RWPE2 (cell line): ENCODE measurements at places on chromosomes 6 and 20.

DNA sequence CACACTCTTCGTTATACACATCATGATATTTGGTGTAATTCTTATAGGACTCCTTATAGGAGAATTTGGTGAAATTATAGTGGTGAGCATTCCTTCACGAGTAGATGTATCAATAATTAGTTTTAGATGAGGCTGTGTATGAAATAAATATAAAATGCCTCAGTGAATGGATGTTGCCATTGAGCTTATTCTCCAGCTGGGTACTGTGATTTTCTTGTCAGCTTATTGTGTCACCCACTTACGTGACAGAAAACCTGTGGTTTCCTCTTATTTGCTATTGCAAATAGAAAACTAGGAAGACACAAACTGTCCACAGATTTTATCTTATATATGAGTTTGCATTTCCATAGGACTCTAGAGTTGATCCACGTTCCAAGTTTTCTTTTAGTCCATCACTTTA lies 439.9 kb upstream of the RNF217 start:
- DNase-seq, result no peak

- DNase-seq, result peak; percentile 67
Observed at GRCh38 chr6:170176898-170177771, 113.7 kb downstream of the DLL1 start.

DNA sequence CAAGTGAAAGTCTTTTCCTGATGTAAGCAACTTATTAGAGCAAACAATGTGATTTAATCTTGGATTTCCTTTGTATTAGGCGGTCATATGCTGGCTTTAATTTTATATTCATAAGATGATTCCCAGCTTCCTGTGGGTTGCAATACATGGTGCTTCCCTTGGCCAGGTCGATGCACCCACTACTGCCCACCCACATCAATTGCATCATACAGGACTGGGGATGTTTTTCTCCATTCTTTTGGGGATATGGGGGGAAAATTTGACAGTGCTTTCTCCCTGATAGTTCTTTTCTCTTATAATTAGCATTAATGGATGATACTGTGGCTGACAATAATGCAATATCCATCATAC lies 187.6 kb downstream of the JARID2 start:
- no peak for DNase-seq

DNA sequence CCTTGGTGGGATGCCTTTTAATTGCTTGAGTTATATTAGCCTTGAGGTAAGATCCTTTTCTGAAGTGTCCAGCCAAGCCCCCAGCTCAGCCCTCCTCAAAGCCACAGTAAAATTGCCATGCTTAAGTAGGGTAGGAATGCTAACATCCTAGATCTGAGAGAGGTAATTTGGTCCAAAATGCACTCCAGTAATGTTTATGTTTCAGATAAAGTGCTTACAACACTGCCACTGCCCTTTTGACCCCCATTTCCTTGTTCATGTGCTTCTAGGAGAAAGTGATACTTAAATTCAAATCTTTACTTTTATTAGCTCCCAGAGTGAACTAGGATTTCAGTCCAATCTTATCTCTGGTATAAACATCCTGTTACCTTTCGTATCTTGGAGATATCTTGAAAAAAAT lies 318.0 kb downstream of the BMP2 start:
- no peak for DNase-seq

DNA sequence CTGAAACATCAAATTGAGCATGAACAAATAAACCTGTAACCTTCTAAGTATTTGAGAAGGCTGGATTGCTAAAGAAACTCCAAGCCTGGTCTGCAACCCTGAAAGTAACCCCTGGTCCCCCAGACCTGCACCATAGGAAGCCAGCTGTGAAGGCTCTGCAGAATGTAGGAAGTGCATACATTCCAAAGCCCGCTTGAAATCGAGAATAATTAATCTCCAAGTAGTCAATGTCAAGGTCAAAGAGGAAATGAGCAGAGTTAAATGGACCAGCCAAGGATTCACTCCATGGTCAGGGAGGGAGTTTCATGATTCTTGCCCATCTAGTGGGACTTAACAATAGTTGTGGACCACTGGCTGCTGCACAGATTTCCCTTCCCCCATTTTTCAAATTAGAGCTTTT lies 107.6 kb upstream of the RNF24 start:
- DNase-seq, result no peak

DNA sequence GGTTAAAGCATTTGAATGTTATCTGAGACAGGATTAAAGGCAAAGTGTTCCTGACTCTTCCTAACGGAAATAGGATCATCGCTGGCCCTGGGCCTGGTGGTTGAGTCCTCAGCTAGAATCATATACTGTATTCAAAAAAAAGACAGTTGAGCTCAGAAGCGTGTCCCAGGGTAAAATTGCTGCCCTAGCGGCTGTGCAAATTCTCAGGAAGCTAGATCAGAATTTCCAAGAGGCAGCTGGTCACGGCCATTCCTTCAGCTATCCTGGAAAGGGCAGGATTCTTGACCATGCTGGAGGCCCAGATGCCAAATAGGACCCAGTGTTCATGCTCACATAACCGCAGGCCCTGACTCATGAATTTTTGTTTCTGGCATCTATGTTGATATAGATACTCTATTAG lies 67.4 kb downstream of the STMND1 start:
- no peak for DNase-seq

GRCh38 chr20:40313730-40314129 lies 375.3 kb downstream of the MAFB start:
- DNase-seq, result no peak
